ENCODE measurements at places on chromosomes 3 and 15.
A peak's percentile ranks its signal among the peaks of the same experiment; 100 is the strongest.

GRCh38 chr15:69553686-69554085 lies 101.1 kb downstream of the RPLP1 start:
- no peak for DNase-seq

DNA sequence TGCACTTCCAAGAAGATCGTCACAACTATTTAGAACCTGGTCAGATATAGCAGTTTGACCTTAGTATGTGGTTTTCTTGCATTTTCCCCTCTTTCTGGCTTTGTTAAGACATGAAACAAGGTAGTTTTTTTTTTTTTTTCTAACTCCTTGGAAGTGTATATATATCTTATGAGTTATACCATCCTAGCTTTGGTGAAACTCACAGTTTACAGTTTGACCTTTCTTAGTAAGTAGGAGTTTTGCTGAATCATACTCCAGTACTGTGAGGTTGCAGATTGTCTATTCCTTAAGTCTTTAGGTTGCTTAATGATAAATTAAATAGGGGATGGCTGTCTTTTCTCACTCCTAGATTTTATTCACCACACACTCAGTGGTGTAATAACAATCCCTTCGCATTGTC lies 325.0 kb downstream of the RBMS3 start:
- peak; percentile 37 for DNase-seq

DNA sequence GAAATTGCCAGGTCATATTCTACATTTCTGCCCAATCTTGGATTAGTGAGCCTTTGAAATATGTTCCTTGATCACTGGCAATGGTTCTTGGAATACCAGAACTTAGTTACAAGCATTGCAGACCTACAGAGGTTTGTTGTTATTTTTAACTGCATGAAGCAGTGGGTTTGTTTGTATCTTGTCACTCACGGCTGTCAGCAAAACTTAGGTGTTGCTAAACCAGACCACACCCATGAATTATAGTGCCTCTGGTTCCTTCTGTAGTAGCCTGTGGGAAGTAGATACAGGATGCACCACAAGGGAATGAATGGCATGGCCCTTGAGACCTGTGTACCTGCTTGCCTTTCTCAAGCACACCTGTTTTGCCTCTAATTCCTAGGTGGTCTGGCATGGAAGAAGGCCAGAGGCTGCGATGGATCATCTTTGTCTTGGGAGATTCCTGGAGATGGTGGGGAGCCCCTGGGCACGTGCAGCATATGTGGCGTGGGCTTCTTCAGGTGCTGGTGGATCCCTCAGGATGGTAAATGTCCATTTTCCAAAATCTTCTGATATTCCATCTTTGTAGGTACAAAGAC lies 138.8 kb downstream of the SNRPN start:
- DNase-seq, result no peak

DNA sequence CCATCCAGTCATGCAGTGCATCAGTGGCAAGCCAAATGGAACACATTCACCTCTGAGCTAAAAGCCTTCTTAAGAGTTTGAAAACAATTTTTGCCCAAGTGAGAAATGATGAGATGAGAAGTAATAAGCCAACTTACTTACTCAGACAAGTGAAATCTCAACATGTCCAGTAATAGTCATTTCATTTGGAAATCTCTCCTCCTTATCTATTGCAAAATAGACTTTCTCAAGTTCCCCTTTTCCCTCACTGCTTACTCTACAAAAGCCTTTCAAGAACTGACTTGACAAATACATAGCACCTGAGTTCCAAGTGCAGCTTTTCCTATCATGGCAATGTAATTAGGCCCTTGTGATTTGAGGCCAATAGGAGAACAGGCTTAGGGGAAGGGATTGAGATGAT lies 282.3 kb downstream of the SLC9A9 start:
- DNase-seq, result peak; percentile 63

GRCh38 chr3:138842483-138843188 lies 7.9 kb upstream of the PIK3CB start:
- no peak for DNase-seq

Data from bronchial epithelial cell (primary cell).